ENCODE measurements at places on chromosomes 12 and 14.

GRCh38 chr12:109557200-109557599 lies 16.1 kb downstream of the MMAB start:
- DNase-seq, result no peak

GRCh38 chr14:82398256-82398655 lies 864.6 kb upstream of the SEL1L start:
- DNase-seq, result no peak

DNA sequence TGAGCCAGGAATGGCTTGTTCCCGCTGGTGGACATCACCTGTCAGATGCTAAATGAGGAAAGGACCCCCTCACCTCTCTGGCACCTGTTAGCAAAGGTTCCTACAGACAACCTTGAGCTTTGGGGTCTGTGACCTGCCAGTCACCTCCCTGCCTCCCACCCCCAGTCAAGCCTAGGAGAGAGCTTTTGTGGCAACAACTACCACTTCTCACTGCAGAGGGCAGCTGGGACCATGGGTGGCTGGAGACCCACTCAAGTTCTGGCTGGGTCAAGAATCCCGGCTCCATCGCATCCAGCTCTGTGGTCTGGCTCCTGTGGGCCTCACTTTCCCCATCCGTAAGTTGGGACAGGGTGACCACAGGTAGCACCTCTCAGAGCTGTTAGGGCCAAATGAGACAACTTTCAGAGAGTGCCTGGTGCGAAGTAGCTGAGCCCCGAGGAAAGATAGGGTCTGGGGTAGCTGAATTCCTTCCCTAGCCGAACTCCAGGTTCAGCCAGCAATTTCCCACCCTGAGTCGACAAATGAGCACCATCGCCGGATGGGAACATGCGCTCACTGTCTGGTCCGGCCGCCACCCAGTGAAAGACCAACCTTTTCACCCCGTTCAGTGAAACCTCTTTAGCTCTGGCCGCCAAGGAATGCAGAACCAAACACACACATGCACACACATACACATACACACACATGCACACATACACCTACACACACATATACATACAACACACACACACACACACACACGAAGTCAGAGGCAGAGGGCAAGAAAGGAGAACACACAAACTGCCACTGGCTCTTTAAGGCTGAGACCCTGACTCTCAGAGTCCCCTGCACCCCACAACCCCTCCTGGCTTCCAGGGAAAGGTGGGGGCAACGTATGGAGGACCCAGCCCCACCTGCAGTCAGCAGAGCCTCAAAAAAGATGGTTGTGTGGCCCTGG lies 1.9 kb downstream of the TMEM119 start:
- no peak for DNase-seq

DNA sequence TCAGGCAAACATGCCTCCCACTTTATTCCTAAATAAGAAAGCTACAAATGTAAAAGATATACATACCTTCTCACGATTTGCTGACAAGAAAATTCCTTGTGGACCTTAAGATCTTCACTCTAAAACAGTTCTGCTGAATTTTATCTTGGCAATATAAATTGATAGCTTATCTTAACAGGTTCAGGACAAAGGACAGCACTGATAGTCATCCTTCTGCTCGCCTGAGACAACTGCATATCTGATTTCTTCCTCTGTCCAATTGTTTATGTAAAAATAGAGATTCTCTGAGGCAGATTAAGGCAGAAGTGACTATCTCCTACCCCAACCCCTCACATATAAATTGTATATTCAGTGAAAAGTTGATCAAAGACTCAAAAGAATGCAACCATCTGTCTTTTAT lies 44.9 kb downstream of the CAPZA3 start:
- DNase-seq, result no peak

DNA sequence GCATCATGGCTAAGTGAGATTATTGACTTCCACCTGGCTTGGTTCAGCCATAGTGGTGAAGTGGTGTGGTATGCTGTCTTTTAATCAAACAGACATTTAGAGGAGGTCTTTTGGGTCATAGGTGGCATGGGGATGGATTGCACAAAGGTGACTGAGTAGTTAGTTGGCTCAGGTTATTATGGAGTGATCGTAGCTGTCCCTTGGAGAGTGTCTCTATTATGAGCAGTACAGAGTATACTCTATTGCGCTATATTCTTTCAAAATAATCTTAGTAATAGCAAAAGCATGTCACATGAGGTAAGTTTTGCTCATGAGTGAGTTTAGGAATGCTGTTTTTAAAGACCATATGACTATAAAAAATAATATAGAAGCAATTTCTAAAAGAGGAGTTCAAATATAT lies 60.4 kb downstream of the RASSF8 start:
- DNase-seq, result no peak

DNA sequence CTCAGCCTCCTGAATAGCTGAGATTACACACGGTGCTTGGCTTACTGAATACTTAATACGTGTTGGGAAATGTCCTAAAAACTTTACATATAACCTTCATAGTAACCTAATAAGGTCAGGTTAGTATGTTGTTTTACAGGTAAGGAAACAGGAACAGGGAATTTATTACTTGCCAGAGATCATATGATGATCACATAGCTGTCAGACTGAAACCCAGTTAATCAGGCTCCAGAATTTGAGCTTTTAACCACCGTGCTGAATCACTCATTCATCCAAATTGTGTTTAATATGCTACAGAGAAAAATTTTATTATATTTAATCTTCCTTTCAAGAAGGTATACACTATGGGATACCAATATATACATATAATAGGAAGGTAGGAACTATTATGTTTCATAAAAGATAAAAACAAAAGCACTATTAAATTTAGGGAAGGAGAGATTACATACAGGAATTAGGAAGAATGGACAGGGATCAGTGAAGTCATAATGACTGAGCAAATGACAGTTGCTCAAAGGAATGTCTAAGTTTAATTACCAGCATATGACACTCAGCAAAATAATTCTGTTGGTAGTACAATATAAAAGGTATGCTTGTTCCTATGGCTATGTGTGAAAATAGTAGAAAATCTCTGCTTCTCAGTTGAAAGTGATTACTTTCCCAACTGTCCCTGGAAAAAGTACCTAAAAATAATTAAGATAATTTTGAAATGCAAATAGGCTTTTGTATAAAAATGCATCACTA lies 59.3 kb downstream of the HEATR5A start:
- no peak for DNase-seq

DNA sequence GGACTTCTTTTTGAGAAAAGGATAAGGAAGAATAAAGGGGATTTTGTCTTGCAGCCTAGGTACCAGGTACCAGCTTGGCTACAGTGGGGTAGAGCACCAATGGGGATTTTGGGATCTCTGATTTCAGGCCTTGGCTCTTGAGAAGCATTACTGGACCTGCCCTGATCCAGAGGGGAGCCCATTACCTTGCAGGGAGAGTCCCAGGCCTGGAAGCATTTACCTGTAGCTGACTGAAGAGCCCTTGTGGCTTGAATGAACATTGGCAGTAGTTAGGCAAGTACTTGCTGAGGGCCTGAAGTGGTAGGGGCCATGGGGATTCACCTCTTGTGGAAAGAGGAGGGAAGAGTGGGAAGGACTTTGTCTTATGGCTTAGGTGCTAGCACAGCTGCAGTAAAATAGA lies 308.2 kb upstream of the FBXO33 start:
- DNase-seq, result no peak
